ENCODE measurements at places on chromosomes 5 and 9. TPM values are rescaled to one million over a fixed set of nuclear protein-coding genes. Genes with fewer than 3 reads are reported as not detected.

Gene GABRA6
- not detected for polyA plus RNA-seq

Gene TAF11L10
- not detected for polyA plus RNA-seq

Gene ZCCHC10
- 22.9 TPM for polyA plus RNA-seq

Gene MFAP3
- 25.2 TPM for polyA plus RNA-seq

- DNase-seq = no peak
These were observed 163.9 kb downstream of the CEMIP2 start for GRCh38 chr9:71604197-71605063.

- DNase-seq = no peak
These were observed 256.7 kb downstream of the CDH12 start for GRCh38 chr5:22596404-22596970.

- DNase-seq = no peak
These were observed 79.2 kb downstream of the ISOC1 start for GRCh38 chr5:129173771-129174170.

DNA sequence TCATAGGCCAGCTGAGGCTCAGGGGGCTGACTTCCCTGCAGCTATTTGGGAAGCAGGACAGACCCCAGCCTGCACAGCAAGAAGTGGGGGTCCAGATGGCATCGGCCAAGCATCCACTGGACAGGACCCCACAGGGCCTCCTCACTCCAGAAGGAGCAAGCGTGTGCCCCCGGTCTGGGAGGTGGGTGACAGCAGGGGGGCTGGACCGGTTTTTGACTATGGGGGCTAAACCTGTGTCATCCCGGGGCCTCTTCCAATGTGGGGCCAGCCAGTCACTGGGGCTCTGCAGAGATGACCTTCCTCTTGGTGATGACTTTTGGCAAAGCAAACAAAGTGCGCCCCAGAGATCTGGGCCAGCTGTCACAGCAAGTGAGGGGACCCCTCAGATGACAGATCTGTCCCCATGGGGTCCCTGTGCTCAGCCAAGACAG, 163.9 kb downstream of the OLFM1 start:
- no peak for DNase-seq

GRCh38 chr5:156623381-156624040, 226.6 kb upstream of the PPP1R2B start:
- no peak for DNase-seq

GRCh38 chr9:35743452-35743851, 5.6 kb downstream of the GBA2 start:
- DNase-seq = no peak

- DNase-seq = no peak
These were observed at the start of gene PPP2R2B for GRCh38 chr5:146878476-146879172. Gene PPP2R2B (minus strand): TSS chr5:146878757.

- no peak for DNase-seq
These were observed 12.7 kb upstream of the LIFR start for GRCh38 chr5:38569180-38569579.

DNA sequence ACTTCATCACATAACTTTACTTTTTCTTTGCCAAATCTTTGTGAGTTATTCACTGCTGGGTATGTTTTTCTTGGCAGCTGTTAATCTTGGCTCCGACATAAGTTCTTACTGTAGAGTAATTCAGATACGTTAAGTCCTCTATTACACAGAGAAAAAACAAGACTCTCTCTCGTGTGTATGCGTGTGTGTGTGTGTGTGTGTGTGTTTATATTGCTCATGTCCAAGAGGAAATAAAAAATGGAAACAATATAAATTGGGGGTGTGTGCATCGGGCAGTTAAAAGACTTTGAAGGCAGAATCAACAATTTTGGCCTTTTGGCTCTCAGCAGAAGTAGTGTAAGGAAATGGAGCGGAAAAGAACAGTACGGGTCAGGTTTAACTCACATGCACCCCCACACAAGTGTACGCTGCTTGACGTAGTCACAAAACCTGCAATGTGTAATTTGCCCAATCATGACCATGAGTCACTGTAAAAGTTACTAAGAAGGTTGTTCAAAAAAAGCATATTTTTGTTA, 67.2 kb upstream of the IFNE start:
- no peak for DNase-seq
